Fibroblast of skin of abdomen (primary cell): ENCODE measurements at places on chromosomes 11 and 22.

DNA sequence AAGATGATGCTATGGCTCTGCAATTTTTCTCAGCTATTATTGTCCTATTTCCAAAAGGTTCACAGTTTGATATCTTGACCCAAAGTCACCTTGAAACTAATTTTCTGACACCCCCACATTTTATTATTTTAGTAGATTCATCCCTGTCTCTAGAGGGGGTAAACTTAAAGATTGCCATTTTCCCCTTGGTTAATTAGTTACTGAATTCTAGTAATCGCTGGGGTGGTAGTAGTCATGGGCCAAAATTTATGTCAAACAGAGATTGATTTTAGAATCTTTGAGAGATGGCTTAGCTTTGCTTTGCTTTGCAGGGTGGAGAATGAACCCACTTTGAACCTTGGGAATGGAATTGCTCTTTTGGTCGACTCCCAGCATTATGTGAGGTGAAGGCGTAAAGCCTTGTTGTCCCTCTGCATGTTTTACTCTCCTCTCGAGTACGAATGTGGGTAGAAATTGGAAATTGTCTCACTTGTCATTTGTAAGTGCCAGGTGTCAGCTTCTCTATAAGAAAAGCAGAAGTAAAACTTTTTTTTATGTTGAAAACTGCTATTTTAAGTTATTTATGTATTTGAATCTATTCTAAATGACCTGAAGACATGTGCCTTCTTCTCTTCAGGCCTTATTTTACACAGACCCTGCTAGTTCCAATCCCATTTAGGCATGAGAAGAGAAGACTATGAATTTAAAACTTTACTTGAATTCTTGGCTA is 42.4 kb upstream of the RCE1 start:
- DNase-seq = no peak

DNA sequence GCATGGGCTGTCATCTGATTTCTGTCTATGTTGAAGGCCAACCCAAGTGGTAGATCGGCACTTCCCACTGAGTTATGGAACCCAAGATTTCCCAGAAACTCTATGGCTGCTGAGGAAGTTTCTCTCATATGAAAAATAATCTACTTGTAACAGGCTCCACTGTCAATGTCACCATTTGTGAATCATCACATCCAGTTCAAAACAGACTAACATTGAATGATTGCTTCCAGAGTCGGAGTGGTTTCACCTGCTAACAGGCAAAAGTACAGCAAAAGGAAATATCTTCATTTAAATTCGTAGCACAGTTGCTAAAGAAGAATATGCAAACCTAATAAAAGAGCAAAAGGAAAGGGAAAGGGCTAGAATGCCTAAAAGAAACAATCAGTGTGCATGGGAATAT is 12.8 kb downstream of the WT1 start:
- DNase-seq = no peak

- DNase-seq = no peak
These were observed 3.4 kb downstream of the EMID1 start for GRCh38 chr22:29208879-29209623.

DNA sequence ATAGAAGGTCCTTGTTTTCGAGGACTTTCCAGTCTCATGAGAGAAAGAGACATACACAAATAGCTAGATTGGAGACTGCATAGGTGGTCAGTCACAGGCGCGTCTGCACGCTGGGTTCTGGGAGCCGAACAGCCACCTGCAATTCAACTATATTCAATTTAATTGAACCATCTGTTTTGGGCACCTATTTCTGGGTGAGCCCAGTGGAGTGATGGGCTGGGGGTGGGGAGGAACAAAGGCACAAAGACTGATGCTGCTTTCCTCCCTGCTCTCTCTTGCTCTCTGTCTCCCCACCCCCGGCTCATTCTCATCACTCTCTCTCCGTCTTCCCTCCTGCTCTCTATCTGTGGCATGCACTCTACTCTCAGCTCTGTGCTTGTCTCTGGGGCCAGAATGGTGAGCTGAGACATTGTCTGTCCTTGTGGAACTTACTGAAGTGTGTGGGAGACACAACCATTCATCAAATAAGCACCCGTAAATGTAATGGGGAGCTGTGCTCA is 48.1 kb upstream of the B3GAT1 start:
- DNase-seq = no peak

DNA sequence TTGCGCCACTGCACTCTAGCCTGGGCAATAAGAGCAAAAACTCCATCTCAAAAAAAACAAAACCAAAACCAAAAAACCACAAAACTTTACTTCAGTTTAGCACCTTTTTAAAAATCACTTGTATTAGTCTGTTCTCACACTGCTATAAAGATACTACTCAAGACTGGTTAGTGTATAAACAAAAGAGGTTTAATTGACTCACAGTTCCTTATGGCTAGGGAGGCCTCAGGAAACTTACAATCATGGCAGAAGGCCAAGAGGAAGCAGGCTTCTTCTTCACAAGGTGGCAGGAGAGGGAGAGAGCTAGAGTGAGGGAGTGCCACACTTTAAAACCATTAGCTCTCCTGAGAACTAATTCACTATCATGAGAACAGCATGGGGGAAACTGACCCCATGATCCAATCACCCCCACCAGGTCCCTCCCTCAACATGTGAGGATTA is 261.3 kb downstream of the TMEM135 start:
- no peak for DNase-seq

DNA sequence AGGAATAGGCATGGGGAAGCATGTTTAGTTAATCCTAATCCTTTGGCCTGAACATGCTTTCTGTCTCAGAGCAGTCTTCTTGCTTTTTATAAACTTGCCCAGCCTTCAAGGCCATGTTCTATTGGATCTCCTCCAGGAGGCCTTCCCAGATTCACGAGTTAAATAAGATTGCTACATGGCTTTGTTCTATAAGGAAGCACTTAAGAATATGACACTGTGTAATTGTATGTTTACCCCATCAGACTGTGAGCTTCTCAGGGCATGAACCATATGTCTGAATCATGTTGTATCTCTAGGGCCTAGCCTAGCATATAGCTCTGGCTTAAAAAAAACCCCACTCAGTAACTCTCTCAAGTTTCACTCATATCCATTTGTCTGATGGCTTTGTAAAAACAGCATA is 26.4 kb upstream of the UCP3 start:
- DNase-seq = no peak

DNA sequence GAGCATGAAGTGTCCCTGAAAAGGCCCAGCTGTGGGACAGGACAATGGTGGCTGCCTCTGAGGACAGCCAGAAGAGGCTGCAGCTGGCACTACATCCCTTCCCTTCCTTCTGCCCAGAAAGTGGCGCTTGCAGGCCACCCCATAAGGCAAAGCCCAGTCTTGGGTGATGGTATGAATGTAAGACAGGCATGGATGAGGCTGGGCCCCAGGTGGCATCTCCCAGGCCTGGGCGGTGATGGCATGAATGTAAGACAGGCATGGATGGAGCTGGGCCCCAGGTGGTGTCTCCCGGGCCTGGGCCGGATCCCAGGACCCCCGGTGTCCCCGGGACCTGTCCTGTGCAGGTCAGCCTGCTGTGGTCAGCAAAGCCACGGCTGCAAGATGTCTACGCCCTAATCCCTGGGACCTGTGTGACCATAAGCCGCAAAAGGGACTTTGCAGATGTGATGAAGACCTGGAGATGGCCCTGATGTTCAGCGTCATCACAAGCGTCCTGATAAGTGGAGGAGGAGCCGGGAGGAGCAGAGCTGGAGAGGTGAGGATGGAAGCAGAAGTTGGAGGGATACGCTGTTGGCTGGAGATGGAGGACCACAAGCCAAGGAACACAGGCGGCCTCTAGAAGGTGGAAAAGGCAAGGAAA is 181.1 kb downstream of the CTTN start:
- no peak for DNase-seq

DNA sequence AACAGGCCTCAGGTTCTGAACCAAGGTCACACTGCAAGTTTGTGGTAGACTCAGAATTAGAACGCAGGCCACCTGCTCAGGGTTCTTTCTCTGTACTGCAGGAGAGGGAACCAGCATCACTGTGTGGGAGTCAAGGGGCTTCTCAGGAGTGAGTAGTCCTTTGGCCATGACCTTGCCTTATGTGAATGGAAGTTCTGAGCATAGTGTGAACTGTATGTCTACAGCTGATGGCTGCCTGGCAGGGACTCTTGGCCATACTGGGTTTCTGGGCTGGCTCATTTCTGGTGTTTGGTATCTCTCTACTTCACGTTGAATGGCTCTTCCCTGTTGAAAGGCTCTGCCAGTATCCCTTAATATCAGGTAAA is 40.1 kb upstream of the TUB start:
- DNase-seq = no peak

DNA sequence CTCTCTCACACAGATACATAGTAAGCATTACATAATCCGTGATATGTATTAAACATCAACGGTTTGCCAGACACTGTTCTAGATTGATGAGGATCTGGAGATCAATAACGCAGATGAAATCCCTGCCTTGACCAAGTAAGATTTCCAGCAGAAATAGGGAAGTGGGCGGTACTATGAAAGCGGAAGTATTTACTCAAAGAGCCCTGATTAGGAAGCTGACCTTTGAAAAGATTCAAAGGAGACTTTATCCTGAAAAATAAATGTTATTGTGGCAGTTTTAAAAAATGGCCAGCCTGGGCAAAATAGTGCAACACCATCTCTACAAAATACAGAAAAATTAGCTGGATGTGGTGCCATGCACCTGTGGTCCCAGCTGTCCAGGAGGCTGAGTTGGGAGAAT is 26.8 kb downstream of the GAB2 start:
- no peak for DNase-seq

DNA sequence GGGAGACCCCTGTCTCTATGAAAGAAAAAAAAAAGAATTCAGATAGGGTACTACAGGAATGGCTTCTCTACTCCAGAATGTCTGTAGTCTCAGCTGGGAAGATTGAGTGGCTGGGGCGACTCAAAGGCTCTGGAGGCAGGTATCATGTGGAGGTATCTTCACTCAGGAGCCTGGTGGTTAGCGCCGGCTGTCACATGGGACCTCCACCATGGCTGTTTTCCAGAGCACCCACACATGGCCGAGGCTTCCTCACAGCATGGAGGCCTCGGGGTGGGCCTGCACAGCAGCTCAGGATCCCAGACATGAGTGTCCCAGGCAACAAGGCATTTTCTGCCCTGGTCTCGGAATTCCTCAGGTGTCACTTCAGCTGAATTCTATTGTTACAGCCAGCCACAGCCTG is 10.1 kb downstream of the RPS13 start:
- DNase-seq = no peak

- DNase-seq = no peak
These were observed 8.2 kb downstream of the SPINDOC start for GRCh38 chr11:63821411-63821810.

DNA sequence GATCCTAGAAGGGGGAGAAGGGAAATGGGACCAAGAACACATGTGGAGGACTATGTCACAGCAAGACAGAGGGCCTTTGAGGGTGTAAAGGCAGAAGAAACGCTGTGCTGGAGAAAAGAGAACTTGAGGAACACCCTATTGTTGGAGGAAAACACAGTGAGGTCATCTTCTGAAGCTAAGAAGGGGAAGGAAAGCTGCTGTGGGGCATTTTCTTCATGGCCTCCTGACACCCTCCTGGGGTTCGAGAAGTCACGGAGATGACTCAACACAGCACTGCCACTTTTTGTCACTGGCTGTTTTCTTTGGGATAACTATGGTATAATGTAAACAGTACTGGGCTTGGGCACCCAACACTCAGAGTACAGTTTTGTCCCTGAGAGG is 492.6 kb upstream of the CADM1 start:
- DNase-seq = no peak

GRCh38 chr11:44899959-44900358 is 50.7 kb downstream of the TP53I11 start:
- DNase-seq = peak; percentile 68

GRCh38 chr22:44218071-44218470 is 37.3 kb downstream of the PARVG start:
- no peak for DNase-seq

DNA sequence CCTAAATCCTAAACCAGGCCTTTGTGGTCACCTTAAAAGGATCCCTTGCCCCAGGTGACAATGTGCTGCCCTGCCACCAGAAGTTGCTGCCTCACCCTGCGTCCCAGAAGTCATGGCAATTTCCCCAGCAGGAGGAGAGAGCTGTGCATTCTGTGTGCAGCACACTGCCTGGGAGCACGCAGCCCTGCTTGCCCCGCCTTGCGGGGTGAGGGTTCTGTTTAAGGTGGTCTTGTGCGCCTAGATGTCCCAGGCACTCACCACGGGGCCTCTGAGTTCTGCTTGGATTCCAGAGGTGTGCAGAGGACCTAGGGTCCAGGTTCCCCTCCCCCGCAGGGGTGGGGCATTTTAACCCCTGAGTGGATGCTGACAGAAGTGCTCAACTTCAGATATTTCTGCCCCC is 95.0 kb downstream of the GRAMD1B start:
- DNase-seq = no peak

- no peak for DNase-seq
These were observed 253.6 kb upstream of the CCDC179 start for GRCh38 chr11:23113887-23114216.

GRCh38 chr11:17595526-17596309 is 48.7 kb downstream of the OTOG start:
- DNase-seq = no peak
